ENCODE measurements at places on chromosomes 1 and 21.

DNA sequence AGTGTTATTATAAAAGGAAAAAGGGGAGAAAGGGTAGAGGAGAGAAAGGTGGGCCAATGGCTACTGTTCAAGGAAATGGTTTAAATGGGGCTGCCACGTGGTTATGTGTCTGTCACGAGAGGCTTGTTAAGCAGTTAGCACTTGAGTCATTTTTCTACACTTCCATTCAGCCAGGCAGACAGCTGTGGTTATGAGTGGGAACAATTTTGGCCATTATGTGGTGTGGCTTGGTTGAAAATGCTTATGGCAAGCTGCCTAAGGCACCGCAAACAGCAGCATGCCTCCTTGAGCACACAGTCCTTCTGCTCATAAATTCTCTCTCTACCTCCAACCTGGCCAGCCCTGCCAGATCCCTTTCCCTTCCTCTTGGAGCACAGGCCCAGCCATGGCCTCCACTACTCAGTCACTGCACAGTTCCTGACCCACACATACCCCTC, 3.2 kb upstream of the SRM start:
- no peak for DNase-seq

DNA sequence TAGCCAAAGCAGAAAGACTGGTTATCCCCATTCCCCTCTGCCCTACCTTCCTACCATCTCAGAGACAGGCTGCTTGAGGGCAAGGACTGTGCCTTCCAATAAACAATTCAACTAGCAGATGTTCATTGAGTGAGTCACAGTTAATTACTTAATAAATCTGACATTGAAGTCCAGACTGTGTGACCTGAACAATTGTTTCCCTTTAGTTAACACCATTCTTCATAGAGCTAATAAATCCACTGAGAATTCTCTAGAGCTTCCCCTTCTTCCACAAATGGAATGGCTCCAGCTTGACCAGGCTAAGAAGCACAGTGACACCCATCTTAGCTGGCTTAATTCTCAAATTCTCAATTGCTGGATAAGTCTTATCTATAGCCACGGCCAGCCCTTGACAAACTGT, 61.9 kb upstream of the GJA5 start:
- no peak for DNase-seq

- DNase-seq = no peak
Observed at GRCh38 chr1:71101839-71102376, 21.1 kb upstream of the ZRANB2 start.

DNA sequence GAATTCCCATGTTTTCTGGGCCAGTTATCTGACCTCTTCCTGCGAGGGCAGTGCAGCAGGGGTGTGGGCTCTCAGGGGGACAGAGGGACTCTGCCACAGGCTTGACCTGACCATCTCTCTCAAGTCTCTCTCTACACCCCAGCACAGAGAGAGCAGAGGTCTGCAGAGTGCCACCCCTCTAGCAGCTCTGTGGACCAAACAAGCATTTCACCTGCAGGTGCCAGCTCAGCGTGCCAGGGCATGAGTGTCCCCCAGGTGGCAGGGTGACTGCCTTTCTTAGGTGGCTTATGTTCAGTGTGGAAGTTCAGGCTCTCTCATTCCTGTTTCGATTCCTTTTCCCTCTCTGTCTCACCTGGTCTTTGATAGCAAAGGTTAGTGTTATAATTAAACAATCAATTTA, 191.3 kb downstream of the CACNA1E start:
- no peak for DNase-seq

DNA sequence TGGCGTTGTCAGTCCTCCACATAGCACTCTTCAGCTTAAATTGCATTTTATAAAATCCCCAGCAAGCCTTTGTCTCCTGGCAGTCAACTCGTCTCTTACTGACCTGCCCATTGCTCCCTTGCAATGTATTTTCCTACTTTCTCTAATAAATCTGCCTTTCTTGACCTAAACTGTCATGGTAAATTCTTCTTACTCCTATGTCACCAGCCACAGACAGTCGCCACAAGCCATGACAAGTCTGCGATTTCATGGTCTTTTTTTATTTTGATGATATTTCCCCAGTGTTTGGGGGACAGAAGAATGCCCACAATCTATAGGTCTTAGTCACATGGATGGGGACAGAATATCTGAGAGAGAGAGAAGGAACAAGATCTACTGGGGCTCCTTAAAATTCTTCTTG, 8.4 kb downstream of the IFNAR2 start:
- DNase-seq = no peak
